ENCODE measurements at places on chromosomes 4 and X.

- no peak for DNase-seq
These were observed 119.3 kb upstream of the CLNK start for GRCh38 chr4:10803713-10804343.

- no peak for DNase-seq
These were observed 78.1 kb upstream of the FSTL5 start for GRCh38 chr4:162241857-162242256.

DNA sequence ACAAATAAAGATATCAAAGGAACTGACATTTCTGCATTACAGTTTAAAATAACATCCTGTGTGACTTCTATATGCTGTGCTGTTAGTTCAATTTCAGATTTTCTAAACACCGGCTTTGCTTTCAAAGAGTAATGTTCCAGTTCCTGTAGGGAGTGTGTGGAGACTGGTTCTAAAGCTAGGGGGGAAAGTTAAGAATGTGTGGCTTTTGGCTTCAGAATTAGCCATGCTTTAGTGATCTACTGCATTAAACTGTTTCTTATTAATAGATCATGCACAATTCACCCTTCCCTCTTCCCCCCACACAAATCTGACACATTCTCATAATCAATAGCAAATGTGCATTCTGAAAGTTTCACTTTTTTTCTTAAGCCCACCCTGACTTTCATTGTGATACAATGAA, 32.0 kb upstream of the DKK2 start:
- no peak for DNase-seq

DNA sequence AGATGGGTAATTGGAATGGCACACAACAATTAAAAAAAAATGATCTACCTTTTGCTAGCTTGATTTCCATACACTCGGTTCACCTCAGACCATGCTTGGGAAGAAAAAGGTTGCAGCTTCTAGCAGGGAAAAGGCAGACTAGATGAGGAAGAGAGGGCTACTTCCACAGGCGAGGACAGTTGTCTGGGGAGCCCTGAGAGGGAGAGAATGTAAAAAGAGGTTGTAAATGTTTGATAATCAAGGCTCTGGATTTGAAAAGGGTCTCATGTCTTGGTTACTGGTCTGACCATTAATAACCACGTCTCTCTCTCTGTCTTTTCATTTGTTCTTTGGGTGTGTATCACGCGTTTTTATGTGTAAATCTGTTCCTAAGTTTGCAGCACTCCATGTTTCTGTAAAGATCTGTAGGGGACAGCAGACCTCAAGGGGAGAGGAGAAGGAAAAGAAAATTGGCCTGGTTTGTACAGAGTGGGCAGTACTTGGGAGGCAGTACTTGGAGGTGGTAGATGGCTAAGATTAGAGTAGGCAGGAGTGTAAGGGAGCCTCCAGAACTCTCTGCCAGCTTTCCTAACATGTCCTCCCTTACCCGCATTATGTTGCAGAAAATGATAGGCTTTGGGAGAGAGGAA, 750 bp downstream of the ARMCX5 start:
- no peak for DNase-seq

- DNase-seq, result no peak
These were observed 52.7 kb downstream of the COX7B2 start for GRCh38 chr4:46856333-46856732.
